ENCODE measurements at places on chromosomes 5 and 9.

DNA sequence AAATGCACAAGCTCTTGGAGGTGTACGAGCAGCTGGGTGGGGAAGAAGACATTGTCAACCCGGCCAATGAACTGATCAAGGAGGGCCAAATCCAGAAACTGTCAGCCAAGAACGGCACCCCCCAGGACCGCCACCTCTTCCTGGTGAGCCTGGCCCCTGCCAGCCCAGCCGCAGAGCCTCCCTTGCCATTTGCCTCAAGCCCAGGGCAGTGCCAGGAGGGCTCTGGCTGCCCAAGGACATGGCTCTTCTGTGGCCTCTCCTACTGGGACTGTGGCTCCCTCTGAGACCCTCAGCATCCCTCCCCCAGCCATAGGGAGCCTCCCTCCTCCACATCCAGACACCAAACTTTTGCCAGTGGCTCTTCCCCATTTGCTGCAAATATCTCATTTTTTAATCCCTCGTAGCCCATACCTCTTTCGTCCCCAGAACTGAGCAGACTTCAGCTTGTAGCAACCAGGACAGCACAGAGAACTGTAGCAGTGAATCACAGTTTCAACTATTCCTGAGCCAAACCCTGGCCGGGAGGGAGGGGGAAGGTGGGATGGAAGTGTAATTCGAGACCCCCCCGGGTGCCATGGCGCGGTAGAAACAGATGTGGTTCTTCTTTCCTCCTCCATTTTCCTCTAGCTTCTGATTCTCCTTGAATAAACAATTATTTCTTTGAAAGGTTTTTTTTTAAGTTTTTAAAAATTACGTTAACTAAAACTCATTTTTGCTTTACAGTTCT, 44.5 kb upstream of the SUSD3 start:
- DNase-seq = no peak

DNA sequence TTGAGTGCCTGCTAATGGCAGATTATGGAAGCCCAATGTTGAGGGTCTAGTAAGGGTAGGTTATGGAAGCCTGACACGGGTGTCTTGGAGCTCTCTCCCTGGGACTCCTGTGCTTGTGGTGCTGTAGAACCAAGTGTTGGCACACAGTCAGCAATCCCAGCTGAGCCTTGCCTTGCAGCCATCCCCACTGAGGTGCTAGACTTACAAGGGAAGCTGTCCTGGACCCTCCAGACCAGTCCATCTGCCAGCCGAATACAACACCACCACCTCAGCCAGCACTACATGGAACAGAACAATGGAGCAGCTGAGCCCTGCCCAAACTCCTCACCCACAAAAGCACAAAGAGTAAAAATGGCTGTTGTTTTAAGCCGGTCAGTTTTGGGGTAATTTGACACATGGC, 90.5 kb upstream of the DNAH5 start:
- peak; percentile 24 for DNase-seq

DNA sequence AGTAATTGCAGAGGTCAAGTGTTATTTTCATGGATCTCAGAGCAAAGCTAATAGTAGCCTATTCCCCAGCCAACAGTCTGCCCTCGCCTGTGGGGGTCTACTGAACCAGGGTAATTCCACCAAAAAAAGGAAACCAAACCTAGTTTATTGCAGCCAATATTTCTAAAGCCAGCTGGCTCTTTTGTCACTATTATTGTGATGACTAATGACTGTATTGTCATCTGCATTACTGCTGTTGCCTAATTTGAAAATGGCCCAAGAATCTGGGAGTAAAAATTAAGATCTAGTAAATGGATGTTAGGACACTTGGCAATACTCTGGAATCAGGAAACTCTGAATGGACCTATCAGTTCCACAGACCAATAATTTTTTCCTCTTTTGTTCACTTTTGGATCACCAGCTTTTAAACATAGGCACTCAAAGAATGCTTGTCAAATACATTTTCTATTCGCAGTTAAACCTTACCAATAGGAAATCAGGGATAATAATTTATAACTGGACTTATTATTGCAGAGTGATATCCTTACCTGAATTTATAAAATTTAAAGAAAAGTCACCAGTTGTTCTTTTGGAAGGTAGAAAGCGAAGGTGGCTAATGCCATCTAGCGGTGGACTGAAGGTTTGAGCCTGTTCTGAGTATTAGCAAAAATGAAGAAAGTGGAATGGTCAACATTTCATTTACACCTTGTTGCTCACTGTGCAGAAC, 69.2 kb downstream of the SYK start:
- peak; percentile 32 for DNase-seq

GRCh38 chr5:36060420-36060887, 6.2 kb downstream of the UGT3A2 start:
- no peak for DNase-seq

DNA sequence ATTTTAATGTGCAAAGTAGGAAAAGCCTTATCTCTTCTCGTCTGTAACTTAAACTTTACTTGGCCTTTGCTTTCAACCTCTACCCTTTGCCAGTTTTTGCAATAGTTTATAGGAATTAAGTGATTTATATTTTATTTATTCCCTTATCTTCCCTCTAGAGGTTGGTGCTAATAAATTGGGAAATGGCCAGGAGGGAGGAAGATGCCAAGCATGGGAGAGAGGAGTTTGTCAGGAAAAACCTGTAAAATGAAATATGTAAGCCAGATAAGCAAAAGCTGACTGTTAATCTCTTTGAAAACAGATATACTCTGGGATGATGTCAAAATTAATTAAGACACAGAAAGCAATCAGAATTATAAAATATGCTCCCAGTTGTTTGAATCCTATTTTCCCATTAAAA, 484.5 kb downstream of the NR2F1-AS1 start:
- DNase-seq = no peak

DNA sequence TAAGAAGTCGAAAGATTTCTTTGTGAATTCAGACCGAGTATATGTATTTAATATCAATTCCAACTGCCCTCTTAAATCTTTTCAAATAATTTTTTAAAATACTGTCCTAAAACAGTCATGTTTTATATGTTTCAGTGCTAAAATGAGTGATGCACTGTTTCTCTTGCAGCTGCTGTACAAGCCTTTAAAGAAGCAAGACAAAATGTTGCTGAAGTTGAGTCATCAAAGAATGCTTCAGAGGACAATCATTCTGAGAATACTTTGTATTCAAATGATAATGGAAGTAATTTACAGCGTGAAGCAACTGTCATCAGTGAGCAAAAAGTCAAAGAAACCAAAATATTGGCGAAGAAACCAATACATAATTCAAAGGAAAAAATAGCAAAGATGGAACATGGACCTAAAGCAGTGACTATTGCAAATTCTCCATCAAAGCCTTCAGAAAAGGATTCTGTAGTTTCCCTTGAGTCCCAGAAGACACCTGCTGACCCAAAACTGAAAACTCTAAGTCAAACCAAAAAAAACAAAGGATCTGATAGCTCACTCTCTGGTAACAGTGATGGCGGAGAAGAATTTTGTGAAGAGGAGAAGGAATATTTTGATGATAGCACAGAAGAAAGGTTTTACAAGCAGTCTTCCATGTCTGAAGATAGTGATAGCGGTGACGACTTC, 58.0 kb downstream of the LOX start:
- DNase-seq = peak; percentile 19

DNA sequence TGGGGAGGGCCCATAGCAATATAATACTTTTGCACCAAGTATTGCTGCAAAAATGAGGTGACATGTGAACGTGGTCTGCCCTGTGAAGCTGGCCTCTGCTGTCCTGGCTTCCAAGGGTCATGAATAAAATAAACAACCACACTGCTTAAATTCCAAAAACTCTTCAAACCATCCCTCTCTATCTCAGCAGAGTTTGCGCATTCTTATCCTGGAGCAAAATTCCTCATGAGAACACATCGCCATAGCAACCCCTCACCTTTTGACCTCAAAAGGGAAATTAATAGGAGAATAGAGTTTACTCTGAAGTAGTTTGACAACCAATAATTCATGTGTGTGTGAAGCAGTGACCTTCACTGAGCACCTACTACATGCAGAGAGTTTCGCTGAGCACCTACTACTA, 342.9 kb downstream of the SPOCK1 start:
- DNase-seq = peak; percentile 51

- DNase-seq = no peak
These were observed 154.3 kb downstream of the ICE1 start for GRCh38 chr5:5576744-5577143.

- DNase-seq = no peak
These were observed 340.7 kb downstream of the TLE4 start for GRCh38 chr9:79912318-79913070.

- DNase-seq = no peak
These were observed 492 bp downstream of the TENT2 start for GRCh38 chr5:79612667-79613198.

DNA sequence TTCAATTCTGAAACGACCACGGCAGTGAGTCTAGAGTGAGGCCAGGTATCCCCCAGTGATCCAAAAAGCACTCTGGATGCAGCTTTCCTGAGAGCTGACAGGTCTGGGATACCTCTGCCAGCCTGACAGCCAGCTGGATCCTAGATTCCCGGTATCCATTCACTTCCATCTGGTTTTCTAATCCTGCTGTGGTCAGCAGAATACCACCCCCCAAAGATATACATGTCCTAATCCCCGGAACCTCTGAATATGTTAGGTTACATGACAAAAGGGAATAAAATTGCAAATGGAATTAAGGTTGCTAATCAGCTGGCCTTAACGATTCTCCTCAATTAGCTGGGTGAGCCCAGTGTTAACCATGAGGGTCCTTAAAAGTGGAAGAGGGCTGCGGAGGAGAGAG, 1.4 kb upstream of the ZNF79 start:
- no peak for DNase-seq

DNA sequence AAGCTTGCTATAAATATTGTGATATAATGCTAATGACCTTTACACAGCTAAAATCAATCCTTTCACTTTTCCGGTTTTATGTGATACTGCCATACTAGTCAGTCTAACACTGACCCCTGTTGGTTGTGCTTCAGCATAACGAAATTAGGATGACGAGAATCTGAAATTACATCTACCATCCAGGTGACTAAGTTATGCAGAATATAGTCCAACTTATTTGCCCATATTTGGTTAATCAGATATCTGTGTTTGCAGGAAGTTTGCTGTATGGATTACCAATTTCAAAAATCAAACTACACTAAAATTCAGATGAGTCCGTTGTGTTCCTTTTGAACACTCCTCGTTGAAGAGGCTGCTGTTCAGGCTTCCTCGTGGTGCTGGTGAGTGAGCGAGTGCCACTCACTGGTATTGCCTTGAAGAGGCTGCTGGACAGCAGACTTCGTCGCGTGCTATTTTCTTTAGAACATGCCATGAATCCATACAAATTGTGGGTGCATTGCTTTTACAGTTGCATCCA, 32.5 kb downstream of the TENT4A start:
- peak; percentile 55 for DNase-seq

GRCh38 chr5:173730632-173731298, 114.3 kb upstream of the BOD1 start:
- no peak for DNase-seq

DNA sequence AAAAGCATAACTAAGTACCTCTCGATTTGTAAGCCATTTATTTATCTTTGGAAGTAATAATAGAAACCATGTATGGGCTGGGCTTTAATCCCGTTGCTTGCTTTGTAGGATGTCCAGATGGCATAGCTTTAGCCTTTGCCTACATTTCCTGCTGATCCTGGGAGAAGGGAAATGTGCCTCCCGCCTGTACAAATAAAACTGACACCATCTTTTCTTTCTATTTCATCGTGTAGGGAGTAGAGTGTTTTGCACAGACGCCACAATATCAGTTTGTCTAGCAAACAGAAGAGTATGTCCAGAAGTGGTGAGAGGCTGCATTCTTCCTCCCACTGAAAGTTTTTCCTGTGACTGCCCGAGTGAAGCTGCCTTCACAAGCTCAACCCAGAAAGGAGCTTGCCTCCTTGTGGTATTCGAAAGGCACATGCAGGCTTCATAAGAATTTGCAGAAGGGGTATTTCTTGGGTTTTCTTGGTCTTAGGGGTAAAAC, 24.7 kb upstream of the TJP2 start:
- peak; percentile 53 for DNase-seq

DNA sequence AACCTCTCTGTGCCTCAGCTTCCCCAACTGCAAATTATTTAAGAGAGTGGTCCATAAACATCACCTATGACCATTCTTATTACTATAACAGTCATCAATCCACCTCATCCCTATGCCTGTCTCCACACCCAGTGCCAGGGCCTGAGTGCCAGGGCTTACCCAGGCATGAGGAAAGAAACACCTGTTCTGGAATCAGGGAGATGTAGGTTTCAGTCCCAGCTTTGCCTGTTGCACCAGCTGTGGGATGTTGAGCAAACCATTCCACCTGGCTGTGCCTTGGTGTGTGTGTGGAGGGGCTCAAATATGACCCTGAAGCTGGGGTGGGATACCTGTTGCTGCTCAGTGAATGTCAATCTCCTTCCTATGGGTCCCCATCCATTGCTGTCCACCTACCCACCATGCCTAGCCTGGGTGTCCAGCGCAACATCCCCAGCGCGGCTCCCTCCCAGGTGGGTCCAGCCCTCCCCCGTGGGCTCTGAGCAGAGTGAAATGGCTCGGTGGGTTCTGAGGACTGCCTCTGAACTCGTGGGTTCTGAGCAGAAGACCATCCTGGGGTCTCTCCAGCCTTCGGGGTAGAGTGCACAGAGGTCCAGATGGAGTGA, 16.3 kb downstream of the AKNA start:
- no peak for DNase-seq

DNA sequence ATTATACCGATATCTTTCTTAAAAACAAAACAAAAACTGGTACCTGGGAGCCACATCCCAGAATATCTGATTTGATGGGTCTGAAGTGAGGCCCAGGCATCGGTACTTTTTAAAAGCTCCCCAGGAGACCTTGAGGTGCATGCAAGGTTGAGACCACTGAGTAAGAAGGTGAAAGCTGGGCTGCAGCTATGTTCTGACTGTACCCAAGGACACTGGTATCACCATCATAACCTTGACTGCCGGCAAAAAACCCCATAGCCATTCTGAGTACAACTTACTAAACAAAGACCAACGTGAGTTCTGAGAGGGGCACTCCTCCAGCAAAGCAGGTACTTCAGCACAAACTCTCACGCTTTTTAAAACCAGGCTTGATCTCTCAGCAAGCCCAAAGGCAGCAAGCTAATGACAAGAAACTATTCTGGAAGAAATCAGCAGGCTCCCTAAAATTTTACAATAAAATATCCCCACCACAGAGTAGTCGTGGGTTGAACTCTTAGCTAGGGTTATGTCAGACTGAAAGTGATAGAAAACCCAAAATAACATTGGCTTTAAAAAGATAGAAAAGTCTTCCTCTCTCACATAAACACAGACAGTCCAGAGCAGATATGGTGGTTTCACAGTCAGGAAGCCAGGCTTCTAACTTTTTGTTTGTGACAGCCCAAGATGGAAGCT, 263.9 kb downstream of the SAXO1 start:
- no peak for DNase-seq

- DNase-seq = no peak
These were observed 71.6 kb downstream of the GCNT1 start for GRCh38 chr9:76530458-76531110.

DNA sequence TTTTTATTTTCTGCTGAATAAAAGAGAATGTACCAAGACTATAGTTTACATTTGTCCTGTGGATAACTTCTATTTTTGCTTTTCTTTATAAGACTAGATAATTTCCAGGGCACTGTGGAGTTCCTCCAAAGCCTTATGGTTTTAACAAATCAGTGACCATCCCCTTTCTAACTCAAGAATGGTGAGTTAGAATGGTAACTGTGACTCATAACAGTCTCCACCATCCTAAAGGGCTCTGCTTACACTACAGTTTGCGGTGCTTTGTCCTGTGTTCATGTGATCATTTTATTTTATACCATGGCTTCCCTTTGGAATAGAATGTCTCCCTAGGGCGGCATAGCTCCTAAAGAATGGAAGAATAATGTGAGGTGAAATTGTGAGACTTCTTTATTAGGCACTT, 30.2 kb downstream of the WDR36 start:
- DNase-seq = no peak

GRCh38 chr9:1458503-1458902, 408.3 kb downstream of the DMRT2 start:
- peak; percentile 80 for DNase-seq

- no peak for DNase-seq
These were observed 505.1 kb downstream of the DNAH5 start for GRCh38 chr5:13439430-13439829.
